ENCODE measurements at places on chromosomes 5 and 9. TPM values are rescaled to one million over a fixed set of nuclear protein-coding genes. Genes with fewer than 3 reads are reported as not detected.

NDFIP1 gene
- 23.2 TPM for polyA plus RNA-seq

SARDH gene
- 2.2 TPM for polyA plus RNA-seq

LHX3 gene
- not detected for polyA plus RNA-seq

NUTM2F gene
- polyA plus RNA-seq, result not detected

PCDHB16 gene
- 0.66 TPM for polyA plus RNA-seq

Data from AG04450 (cell line).